ENCODE measurements at places on chromosomes 5 and 9.

DNA sequence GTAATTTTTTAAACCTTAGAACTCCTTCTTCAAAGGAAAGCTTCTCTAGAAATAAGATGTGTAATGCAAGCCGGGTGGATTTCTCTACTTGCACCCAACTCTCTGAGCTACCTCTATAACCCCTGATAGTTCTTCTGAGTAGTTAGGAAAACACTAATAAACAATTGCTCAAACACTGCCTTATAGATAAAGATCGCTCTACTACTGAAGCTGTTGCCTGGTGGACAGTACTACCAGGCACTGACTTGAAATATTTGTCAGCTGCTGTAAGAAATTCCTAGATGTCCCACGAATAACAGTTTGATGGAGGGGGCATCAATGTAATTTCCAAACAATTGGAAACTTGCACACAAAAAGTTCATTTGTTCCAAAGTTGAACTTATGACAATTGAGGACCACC lies 42.0 kb downstream of the NR3C1 start:
- DNase-seq, result no peak

DNA sequence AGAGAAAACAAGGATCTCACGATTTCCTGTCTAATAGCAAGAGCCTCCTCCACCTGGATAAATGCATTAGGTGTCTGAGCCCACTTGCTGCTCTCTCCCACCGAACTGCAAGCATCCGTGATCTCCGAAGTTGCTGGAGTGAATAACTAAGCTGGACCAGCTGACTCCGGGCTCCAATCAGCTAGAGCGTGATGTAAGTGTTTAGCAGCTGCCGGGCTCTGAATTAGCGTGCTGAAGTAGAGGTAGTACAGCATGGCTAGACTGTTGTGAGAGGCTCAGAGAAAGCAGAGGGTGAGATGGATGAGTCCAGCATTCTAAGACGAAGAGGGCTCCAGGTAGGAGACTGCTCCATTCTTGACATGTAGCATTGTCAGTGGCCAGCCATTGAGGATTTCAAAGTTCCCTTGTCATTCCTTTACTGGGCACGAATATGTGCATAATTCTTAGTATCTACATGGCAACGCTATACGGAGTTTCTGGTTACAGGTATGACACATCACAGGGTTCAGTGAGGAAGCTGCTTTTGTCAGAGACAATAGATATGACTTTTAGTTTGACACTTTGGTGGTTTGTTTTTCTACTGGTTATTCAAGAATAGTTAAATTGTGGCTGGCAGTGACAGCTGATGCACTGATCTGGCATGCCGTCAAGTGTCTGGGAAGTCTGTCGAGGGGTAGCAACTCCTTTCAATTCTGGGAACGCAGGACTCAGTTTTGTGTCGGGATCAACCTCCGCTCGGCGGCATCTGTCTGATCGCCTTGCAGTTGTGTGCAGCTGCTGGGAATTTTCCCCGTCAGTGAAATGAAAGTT lies 232.6 kb downstream of the MAST4 start:
- peak; percentile 70 for DNase-seq

- DNase-seq, result no peak
Observed at GRCh38 chr5:149759986-149760853, 30.1 kb downstream of the PPARGC1B start.

DNA sequence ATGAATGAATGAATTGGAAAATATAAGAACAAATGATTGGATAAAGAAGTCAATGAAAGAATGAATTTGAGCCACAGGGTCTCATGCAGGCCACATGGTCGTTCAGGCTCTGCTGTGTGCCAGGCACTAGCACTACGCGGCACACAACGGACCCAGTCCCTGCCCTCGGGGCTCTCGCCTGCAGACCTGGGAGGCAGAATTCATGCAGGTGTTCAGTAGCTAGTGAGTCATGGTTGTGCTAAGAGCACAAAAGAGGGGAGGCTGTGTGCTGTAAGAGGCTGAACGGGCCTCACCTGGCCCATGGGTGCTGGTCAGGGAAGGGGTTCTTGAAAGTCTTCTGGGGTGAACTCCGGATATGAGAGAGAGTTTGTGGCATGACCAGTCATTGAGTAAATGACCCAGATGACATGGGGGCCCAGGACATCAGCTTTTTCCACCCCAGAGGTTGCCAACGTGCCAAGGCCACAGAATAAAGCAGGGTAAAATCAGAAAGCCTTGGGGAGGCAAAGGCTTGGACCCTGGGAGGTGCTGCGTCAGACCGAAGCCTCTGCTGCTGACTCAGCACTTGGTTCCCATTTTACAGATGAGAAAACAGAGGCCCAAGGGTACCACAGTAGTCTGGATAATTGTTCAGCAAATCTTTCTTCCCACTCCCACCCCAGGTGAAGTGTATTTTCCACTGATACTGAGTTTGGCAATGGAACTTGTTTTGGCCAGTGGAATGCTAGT lies 264.3 kb upstream of the MVB12B start:
- DNase-seq, result no peak

- no peak for DNase-seq
Observed at GRCh38 chr9:136846376-136847087, 2.7 kb upstream of the PHPT1 start.

DNA sequence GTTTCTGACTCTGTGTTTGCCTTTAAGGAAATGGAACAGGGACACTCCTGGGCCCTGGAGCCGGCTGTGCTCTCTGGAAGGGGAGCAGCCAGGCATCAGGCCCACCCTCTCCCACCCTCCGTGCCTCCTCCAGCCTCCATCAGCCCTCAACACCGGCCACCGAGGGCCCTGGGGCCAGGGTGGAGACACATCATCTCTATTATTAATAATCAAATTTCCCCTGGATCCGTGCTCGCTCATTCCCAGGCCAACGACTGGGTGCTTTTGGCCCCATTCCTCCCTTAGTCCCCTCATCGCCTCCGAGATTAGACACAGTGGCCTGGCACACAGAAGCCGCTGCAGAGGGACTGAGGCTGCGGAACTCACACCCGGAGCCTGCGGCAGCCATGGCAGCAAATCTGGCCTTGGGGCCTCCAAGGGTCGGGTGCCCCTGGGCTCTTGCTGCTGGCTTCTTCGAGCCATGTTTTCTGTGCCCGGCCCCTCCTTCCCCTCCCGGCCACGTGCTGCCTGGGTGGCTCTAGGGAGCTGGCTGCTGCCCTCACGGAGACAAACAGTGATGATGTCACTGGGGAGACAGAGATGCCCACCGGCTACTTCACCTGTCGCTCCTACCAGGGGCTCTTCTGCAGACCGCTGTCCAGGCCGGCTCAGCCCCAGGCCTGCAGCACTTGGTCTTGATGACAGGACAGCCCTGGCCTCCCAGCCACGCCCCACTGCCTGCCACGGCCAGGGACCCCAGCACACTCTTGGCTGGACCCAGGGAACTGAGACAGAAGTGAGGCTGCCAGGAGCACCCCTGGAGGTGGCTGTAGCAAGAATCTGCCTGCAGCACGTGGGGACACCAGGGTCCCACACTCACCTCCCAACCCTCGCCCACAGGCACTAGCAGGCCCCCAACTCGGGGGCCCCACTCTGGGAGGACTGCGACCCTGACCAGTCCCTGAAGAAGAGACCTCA lies 76.6 kb upstream of the PPP1R26 start:
- no peak for DNase-seq

GRCh38 chr9:108149326-108149725 lies 659.8 kb upstream of the KLF4 start:
- no peak for DNase-seq

DNA sequence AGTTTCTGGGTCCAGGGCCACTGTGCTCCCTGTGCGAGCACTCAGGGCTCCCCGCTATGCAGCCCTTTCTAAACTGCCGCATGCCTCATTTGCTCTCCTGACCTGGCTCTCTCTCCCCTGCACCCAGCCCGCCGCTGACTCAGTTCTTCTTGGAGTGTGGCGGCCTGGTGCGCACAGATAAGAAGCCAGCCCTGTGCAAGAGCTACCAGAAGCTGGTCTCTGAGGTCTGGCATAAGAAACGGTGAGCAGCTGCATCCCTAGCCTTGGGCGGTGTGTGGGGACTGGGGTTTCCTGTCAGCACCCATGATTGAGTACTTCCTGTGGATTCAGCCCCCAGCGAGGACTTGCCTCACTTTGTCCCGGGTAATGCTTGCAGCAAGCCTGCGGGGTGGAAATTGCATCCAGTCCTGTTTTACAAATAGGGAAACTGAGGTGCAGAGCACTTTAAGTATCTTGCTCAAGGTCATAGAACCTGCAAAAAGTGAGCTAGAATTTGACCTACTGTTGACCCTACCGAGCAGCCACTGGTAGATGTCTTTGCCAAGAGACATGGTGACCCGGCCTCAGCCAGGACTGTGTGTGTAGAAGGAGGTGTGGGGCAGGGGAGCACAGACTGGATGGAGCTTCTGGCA lies 27.9 kb downstream of the USP20 start:
- no peak for DNase-seq

DNA sequence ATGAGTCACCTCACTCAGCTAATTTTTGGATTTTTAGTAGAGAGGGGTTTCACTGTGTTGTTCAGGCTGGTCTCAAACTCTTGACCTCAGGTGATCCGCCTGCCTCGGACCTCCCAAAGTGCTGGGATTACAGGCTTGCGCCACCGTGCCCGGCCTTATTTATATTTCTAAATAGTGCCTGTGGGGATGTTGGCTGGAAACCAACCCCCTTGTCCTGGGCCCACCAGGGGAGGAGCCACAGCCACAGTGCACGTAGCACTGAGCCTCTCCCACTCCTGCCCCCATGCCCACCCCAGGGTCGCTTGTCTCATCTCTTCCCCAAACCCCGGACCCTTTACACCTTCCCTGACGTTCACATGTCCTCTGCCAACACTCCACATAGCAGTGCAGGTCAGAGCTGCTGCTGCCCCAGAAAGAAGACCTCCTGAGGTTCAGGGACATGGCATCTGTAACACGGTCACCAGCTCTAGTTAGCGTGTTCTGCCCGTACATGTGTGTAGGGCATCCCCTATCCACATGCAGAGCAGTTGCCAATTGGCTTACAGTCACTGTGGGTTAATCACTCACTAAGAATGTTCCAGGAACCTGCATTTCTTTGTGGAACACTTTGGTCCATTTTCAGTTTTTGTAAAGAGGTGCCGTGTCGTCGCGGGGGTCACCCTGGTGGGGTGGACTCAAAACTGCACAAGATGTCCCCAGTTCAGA lies 10.2 kb upstream of the MRPS2 start:
- no peak for DNase-seq

GRCh38 chr9:133701321-133701980 lies 36.7 kb downstream of the SARDH start:
- no peak for DNase-seq

- no peak for DNase-seq
Observed at GRCh38 chr9:2872931-2873323, 29.0 kb upstream of the PUM3 start.

DNA sequence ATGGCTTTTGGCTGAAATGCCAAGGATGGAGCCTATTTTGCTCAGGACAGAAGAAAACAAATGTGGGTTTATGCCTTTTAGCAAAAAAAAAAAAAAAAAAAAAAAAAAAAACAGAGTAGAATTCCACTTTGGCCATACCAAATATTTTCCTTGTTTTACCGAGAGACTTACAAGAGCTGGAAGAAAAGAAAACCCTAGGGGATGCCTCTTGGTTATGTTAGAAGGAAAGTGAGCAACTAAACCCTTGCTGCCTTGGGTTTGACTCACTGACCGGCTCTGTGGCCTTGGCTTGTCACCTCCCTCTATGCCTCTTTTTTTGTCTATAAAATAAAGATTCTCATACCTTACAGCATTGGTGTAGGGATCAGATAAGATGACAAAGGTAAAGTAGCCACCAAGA lies 69.6 kb upstream of the ABCA1 start:
- DNase-seq, result no peak

DNA sequence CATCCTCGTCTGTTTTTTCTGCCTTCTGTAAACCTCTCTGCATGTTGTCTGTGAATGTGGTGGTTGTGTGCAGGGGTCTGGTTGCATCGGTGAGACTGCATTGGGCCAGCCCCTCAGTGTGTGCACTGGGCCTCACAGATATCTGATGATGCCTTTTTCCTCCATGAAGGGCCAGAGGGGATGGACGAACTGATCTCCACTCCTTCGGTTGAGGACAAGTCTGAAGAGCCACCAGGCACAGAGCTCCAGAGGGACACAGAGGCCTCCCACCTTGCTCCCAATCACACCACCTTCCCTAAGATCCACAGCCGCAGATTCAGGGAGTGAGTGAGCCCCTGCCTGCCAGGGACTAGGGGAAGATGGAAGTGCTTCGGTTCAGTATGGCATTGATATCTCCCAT lies 31.3 kb downstream of the SECISBP2 start:
- DNase-seq, result no peak

DNA sequence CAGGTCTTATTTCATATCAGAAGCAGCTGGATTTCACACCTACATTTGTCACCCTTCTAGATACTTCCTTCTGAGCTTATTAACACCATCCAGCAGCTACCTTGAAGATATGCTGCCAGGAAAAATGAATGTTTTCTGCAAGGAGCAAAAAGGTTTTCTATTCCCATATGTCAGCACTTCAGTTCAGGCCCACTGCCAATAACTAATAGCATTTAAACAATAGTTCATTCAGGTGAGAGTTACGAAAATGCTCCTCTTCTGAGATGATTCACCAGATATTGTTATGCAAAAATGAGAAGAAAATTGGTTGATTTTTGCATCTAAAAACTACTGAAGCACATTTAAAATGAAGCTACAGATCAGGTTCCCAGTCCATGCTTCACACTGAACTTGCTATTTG lies 56.4 kb upstream of the ISL1 start:
- DNase-seq, result no peak

DNA sequence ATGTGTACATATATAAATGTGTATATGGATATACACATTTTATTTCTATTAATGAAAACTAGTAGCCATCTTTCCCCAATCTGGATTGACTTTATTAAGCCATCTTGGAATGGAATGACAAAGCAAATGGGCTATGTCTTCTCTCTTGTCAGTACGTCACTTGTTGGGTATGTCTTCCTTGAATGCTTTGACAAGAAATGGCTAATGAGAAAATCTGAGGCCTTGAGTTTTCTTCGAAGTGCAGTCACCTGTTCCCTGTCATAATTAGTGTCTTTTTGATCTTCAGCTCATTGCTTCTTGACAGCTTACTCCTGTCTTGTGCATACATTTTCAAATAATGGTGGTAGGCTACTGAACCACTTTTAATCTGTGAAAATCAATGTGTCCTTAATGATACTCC lies 243.2 kb upstream of the RGMB start:
- no peak for DNase-seq

DNA sequence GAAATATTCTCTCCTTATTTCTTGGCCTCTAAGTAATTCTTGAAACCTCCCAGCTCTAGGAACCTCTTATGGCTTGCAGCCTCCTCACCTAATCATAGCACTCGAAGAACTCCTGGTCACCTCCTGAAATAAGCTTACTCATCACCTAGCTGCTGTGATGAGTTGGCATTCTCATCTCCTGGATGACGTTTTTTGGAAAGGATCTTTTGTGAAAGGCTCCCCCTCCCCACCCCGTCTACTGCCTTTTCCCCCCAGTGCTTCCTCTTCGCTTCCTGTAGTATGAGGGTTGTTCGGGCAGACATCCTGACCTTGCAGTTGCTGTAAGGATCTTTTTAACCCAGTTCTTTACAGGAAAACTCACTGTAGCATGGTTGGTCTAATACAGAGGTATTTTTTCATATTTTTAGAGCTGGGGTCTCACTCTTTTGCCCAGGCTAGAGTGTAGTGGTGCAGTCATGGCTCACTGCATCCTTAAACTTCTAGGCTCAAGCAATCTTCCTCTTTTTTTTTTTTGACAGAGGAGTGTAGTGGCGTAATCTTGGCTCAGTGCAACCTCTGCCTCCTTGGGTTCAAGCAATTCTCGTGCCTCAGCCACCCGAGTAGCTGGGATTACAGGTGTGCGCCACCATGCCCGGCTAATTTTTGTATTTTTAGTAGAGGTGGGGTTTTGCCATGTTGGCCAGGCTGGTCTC lies 41.8 kb downstream of the ARHGAP26 start:
- DNase-seq, result no peak

All from amygdala (tissue), 56 donors.